NK-92 treated with Interleukin-12 subunit alpha and Interleukin-12 subunit beta, amount 100 ng/mL, for 24 hours (cell line): ENCODE measurements at places on chromosomes 6 and 20.

DNA sequence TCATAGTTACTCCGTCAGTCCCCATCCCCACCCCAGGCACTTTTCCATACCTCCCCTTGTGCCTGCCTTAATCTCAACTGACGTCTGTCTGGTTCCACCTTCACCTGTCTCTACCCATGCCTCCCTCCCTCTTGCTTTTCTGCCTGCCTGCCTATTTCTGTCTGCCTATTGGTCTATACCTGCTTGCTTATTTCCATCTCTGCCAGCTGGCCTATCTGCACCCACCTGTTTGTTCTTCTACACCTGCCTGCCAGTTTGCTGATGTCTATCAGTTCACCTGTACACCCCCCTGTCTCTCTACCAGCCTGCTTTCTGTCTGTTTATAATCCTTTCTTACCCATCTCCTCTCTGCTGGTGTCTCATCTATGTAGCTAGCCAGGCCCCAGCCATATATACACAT lies 87.5 kb downstream of the RALGAPA2 start:
- no peak for DNase-seq

DNA sequence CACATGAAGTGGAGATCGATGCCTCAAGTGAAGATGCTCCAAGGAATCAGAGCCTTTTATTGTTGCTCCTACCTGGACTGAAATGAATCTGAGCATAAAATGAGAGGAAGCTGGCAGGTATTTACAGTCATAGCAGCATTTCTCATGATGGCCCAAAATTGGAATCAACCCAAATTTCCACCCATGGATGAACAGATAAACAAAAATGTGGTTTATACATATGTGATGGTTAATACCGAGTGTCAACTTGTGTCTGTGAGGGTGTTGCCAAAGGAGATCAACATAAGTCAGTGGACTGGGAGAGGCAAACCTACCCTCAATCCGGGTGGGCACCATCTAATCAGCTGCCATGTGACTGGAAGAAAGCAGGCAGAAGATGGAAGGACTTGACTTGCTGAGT lies 178.2 kb downstream of the PTPRT start:
- DNase-seq: no peak

GRCh38 chr20:43191143-43191542 lies 1.4 kb upstream of the PTPRT start:
- no peak for DNase-seq

GRCh38 chr6:127178746-127179145 lies 60.3 kb downstream of the RSPO3 start:
- no peak for DNase-seq

DNA sequence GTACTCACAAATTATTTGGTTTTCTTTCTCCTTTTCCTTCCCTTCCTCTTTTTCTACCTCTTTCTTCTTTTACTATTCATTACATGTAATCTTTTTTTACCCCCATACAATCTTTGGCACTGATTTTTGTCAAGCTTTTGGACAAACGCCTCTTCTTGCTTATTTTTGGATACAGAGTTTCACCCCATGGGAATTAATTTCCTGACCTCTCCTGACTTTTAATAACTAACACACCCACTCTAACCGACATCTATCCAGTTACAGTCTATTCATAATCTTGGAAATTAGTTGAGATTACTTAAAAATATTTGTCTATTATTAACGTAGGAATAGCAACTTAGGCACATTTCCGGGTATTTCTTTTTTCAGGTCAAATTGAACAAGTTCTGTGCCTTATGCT lies 101.2 kb downstream of the HDGFL1 start:
- DNase-seq: no peak

DNA sequence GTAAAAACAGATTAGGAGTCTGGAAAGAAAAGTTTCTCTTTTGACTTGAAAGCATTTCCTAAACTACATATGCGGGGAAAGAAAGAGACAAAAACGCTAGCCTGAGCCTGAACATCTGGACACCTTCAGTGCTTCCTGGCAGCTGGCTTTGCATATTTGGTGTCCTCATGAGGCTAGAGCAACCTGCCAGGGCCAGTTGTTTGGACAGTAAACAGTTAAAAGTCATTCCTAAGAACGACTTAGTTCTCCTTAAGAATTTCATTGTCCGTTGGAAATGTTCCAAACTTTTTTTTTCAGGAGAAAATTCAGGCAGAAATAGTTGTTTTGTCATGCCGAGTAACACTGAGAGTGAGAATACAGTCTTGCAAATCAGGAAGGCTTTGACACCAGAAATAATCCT lies 199.8 kb downstream of the SMOC2 start:
- DNase-seq: no peak

- no peak for DNase-seq
Observed at GRCh38 chr6:39760226-39760952, 31.8 kb upstream of the DAAM2 start.

DNA sequence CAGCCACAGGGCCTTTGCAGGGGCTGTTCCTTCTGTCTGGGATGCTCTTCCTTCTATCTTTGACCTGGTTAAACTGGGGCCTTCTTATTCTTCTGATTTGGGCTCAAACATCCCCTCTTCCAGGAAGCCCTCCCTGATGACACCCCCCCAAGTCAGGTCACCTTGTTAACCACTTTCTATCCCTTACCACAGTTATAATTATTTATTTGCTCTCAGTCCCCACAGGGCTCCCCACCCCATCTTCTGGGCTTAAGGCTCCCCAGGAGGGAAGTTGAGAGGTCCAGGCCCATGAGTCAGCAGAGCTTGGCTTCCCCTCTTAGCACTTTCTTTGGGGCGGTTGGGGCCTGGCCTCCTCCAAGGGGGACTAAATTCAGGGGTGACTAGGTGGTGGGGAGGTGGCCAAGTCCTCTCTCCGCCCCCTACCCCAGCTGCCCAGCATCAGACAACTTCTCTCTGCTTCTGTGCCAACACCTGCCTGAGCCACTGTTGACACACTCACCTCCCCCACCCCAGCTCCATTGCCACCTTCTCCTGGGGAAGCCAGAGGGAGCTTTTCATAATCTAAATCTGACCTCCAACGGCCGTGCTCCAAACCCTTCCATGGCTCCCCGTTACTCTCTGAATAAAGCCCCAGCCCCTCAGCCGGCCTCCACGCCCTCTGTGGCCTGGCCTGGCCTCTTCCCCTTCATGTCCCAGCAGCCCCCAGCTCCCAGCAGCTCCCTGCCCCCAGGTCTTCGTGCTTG lies 70.0 kb downstream of the CEBPB start:
- peak; percentile 66 for DNase-seq

DNA sequence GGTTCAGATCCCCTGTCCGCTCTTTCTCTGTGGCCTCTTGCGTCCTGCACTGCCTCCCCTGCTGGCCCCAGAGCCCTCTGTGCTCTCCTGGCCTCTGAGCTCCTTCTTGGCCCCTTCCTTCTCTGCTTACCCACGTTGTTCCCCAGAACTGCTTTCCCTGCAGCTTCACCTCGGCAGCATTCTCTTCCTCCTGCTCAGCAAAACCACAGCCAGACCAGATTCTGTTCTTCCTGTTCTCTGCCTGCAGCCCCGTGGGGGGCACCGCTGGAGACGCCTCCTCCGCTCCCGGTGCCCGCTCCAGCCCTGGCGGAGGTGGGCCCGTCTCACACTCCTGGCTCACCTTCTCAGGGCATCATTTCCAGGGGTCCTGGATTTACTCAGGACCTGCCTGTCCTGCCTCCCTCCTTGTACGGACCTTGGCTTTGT lies 59.7 kb downstream of the TCP11 start:
- no peak for DNase-seq

DNA sequence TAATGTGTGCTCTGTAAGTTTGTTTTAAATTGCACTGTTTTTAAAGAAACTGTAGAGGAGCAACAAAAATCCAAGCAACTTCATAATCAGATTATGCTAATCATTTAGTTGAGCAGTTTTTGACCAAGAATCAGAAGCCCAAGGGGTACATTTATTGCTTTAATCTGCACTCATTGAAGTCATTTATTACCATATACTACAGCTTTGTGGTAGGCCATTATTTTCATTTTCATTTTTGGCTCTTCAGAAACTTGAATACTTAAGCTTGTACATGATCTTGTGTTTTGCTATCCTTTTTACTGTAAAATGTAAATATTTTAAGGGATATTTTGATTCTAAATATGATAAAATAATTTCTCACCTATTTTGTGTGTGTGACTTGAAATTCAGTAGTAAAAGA lies 78.5 kb downstream of the PHF3 start:
- DNase-seq: no peak

DNA sequence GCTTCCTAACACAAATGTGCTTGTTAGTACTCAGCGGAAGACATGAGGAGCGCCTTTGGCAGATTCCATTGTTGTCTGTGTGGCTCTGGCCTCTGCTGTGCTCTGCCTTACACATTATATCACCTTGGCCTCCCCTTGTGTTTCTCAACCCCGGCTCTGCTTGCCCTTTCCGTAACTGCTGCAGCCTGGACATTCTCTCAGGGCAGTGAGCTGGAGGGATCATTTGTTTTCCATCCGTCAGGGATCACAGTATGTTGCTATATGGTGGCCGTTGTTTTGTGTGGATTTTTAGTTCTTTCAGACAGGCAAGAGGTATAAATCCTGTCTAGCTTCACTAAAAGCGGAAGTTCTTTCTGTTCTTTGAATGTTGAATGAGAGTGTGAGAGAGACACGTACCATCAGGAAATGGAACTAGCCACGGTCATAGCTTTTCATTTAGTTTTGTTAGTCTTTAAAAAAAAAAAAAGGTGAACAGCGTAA lies 175.1 kb downstream of the JARID2 start:
- no peak for DNase-seq

DNA sequence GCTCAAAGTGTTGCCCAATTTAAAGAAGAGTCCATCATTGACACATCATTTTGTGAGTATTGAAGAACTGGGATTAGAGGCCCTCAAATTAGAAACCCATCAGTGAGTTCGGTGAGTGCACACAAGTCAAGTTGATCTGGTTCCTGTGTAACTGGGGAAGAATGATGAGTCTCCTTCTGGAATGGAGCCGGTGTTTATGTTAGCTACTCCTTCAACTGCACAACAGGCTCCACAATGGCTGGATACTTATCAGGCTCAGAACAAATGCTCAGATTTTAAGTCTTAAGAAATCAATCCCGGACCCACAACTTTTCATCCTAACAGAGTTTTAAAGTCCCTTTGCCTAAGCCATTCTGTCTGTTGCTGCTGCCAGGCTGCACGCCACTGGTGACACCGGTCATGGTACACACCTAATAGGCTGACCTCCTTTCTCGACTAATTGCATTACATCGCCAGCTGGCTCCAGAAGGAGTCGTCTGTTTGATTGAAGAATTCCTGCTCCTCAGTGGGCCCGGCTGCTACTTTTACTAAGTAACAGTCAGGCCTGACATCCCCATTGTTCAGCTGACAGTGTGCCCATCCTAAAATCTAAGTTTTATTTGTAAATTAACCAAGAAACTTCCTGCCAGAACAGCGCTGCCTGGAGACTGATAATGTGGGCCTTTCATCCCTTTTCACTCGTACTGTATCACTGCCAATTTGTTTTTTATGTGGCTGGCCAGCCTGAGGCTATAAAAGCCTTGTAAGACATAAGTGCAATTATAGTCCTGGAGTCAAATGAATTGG lies 130.4 kb downstream of the INSM1 start:
- no peak for DNase-seq

GRCh38 chr6:7910298-7910653 lies 312 bp downstream of the TXNDC5 start:
- no peak for DNase-seq

- DNase-seq: no peak
Observed at GRCh38 chr20:44721785-44722054, 6.6 kb downstream of the CCN5 start.

DNA sequence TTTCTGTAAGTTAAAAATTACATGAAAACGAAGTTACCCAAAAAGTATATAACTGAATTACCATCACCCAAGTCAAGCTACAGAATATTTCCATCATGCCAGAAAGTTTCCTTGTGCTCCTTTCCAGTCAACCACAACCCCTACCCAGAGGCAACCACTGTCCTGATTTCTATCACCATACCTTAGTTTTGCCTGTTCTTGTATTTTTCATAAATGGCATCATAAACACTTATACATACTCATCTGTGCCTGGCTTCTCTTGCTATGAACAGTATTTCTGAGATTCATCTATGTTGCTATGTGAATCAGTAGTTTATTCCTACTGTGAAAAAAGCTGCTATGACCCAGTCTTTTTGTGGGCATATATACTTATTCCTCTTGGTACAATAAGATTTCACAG lies 7.4 kb downstream of the FKBP5 start:
- DNase-seq: no peak

DNA sequence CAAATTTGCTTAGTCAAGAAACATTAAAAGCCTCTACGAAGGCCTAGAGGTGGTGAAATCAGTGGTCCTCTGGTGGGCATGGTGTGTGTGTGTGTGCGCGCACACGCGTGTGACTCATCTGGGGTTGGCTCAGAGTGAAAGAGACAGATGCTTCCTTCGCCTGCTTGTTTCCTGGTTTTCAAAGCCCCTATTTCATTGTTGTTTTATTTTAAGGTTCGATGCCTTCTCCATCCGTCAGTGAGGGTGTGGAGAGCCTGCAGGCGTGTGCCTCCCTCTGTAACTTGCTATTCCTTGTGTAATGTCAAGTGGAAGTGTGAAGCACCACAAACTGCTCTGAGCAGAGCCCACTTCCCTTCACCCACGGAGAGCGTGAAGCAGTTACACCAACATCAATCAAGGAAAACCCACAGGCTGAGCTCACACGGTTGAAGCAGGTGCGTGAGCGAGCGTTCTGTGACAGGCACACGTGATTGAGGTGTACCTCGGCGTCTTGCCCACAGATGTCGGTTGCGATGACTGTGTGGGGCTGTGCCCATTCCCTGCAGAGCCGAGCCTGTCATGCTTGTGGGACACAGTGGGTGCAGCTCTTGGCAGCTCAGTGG lies 233.9 kb downstream of the PRL start:
- no peak for DNase-seq

GRCh38 chr6:97870273-97870672 lies 587.3 kb upstream of the MMS22L start:
- no peak for DNase-seq

DNA sequence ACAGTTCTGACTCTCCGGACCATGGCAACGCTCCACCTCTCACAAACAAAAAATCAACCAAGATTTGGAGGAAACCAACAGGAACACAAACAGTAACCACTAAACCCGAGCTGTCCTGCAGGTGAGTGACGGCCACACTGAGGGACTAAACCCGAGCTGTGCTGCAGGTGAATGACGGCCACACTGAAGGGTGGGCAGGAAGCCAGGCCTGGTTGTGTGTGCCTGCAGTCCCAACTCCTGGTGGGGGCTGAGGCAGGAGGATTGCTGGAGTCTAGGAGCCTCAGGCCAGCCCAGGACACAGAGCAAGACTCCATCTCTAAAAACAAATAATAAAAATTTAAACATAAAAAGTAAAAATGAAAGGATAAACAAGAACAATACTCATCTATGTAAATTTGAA lies 80.6 kb downstream of the TAF4 start:
- no peak for DNase-seq
